ENCODE measurements at places on chromosomes 1 and 21.
A peak's percentile ranks its signal among the peaks of the same experiment; 100 is the strongest.

DNA sequence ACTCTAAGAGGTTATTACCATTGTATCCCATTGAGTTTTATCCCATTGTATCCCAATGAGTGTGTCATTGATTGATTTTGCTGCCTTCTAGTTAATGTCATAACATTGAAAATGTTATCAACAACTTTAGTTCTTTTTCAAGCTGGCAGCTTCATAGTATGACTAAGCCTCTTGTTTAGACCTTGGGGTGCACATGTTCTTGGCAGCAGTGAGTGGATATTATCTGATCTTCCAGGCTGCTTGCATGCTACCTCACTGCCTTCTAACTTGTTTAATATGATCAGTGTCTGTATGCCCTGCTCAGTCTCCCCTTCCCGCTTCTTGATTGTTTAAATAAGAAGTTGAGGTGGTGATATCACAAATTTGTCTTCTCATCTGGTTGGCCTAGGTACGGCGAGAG, 24.6 kb downstream of the NTPCR start:
- no peak for DNase-seq

DNA sequence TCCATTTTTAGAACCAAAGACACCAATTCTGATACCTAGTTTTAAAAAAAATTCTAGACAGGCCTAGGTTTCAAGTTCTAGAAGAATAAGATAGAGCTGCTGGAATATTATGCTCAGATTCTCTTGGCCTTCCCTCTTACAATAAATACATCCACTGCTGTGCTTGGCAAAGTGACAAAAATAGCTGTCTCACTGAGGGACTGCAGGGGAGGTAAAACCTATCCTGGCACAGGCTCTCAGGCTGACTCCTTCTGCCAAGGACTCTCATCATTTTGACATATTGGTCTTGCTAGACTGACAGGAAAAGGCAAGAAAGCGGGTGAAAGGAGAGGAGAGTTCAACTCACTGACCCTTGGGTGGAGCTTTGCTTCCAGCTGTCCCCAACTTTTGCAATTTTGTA, 197.0 kb upstream of the LHX8 start:
- no peak for DNase-seq

DNA sequence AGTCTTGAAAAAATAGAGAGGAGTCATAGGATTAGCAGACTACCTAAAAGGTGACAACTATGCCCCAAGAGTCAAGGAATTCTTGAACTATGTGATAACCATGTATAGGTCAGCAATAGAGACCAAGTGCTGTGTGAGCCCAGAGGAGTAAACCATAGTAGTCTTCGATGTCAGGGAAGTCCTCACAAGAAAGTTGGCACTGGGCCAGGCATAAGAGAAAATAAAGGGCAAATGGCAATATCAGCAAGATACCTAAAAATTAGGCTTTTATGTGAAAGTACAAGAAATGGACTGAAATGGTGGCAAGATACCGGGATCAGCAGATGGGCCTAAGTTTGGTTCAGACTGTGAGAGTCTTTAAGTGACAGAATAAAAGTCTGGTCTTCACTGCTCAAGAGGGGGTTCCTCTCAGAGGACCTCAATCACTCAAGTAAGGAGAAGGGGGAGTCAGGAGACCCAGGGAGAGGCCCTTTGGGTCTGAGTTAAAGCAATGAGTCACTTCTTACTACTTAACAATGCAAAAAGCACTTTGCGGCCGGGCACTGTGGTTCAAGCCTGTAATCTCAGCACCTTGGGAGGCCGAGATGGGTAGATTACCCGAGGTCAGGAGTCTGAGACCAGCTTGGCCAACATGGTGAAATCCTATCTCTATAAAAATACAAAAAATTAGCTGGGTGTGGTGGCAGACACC, 95.0 kb downstream of the TEX35 start:
- peak; percentile 85 for DNase-seq

DNA sequence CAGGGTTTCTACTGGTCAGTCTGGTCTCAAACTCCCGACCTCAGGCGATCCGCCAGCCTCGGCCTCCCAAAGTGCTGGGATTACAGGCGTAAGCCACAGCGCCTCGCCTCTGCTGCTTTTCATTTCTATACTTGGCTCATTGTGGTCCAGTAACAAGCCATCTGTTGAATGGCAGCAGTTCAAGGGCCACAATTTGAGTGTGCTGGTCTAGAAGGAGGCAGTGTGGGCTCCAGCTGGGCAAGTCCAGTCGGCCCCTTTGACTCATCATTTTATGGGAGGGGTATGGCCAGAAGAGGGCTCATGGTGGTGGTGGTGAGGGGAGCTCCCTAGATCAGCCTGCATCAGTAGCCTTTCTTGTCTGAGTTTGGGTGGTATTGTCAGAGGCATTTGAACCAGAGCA, 33.2 kb downstream of the ATP8B2 start:
- DNase-seq, result no peak

DNA sequence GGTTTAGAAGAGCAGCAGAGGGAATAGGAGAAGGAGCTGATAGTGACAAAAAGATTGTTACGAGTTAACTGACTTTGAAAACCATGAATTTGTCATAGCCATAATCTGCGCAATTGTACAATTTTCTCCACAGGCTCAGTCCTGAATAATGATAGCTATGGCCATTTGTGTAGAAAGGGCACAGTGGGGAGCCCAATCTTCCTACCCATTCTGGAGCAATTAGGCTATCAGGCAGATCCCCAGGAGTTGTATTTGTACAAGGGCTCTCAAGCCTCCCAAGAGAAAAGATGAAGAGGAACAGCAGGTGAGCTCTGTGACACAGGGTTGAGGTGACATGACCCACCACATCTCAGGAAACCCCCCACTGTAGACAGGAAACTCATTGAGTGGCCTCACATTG, 42.1 kb upstream of the SAMD13 start:
- DNase-seq, result no peak

GRCh38 chr1:201353186-201353940, 24.1 kb downstream of the TNNT2 start:
- no peak for DNase-seq

DNA sequence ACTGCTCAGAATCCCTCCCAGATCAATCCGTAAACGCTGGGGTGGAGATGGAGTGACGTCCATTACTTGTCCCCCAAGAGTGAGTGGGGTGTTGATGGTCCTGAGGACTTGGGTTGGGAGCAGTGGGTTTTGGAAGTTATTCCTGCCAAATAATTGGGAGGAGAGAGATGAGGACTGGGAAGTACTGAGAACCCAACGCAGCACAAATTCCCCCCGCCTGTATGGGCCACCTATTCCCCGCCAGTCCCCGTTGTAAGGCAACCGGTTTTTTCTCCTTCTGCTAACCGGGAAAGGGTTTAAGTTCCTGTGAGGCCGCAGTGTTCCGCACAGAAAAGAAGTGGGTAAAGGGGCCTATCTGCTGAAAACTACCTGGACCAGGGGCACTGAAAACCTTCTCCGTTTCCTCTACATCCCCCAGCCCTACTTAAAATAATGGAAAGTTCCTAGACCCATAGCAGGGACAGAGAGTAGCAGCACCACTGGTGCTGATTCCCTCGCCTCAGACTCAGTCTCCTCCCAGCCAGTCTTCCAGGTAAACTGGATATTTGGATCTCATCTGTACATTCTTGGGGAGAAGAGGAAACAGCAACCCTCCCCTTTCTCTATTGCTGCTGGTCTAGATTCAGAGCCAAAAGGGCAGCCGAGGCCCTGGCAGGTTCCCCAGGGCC, 738 bp downstream of the LURAP1 start:
- DNase-seq, result no peak

DNA sequence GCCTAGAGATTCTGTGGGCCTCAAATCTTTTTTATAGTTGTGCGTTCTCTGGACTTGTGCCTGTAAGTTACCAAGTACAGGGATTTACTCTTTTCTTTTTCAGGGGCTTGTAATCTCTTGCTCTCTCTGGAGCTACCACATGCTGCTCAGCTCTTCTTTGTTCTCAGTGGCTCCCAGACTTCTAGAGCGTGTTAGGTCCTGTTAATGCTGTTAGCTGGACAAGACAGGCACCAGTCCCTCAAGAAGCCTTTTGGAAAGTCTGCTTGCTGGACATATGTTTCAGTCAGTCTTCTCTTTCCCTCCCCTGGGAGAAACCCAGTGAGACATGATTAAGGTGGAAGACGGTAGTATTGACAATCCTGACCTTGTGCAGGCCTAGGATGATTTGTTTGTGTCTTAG, 29.4 kb downstream of the KCNK2 start:
- no peak for DNase-seq

DNA sequence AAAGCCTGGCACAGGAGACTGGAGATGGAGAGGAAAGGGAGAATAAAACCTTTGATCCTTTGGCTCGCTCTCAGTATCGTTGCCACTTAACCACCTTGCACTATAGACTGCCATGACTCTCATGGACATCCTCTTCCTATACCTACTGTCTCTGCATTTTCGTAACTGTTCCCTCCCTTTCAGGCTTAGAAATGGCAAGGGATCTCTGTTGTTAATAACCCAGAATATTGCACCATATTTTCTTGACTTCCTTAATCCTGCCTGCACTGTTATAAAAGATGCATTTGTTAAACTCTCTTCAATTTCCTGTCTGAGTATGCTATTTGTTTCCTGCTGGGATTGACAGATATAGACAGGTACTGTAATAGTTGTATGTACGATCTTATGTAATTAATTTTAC, 38.6 kb downstream of the CYYR1 start:
- no peak for DNase-seq

GRCh38 chr1:2415801-2416208, 3.4 kb upstream of the PEX10 start:
- DNase-seq, result no peak
